Activated CD4-positive, alpha-beta T cell treated with anti-CD3 and anti-CD28 coated beads, Interleukin-2, amount 10 ng/mL, durations not matched to agents 7 days and 5 days (primary cell): ENCODE measurements at places on chromosomes 16 and 17. TPM values are rescaled to one million over a fixed set of nuclear protein-coding genes. Genes with fewer than 3 reads are reported as not detected.

DNA sequence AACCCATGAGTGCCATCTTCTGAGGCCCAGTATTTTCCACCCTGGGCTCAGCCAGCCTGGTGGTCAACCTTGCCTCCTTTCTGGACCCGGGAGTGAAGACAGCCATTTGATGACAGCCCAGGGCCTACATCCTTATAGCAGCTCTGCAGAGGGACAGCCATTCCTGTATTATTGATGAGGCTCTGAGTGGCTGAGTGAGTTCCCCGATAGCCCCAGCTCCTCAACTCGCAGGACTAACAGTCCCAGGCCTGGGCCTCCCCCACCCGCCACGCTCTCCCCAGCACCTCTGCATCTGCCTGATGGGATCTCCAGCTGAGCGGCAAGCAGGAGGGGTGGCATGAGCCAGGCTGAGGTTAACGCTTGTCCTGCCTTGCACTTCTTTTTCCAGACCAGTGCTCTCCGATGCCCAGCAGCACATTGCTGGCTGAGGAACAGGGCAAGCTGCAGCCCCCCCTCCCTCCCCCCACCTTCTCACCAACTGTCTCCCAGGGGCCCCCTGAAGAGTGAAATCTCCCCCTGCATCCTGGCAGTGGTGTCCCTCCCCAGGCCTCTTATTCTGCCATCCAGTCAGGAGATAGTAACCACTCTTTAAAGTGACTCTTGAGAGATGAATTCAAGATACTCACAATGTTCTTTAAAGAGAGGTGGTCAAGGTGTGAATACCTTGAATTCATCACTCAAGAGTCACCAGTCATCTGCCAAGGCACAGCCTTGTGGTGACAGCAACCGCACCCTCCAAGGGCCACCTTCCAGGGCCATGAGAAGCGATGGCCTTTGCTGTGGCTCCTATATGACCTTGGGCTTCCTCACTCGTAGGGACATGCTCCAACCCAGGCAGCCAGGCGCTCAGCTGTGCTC is 23.5 kb downstream of the CACNG5 start:
- DNase-seq, result no peak

DNA sequence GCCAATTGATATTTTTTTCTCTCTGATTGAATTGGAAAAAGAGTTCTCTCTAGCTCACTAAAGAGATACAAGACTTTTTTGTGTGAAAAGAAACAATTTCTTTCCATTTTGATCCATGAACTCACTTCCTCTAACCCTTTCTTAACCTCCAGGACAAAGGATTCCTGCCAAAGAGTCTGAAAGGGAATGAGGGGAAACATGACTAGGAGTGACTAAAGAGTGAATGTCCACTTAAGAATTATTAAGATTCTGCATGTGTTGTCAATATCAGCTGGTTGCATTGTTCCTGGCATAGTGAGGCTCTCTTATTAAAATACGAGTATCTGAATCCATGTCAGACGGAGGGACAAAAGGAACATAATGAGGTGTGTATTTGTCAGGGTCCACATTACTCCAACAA is 344.7 kb downstream of the GRIN2A start:
- no peak for DNase-seq

DNA sequence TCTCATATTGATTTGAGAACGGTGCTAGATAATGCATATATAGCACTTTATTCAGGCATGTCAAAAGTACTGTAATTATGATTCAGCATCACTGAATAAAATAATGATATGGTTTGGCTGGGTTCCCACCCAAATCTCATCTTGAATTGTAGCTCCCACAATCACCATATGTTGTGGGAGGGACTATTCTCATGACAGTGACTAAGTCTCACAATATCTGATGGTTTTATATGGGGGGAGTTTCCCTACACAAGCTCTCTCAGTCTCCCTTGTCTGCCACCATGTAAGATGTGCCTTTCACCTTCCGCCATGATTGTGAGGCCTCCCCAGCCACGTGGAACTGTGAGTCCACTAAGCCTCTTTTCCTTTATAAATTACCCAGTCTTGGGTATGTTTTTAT is 25.6 kb upstream of the LONP2 start:
- DNase-seq, result no peak

ZNF200 gene
- 11.7 TPM for total RNA-seq
